ENCODE measurements at places on chromosomes 7 and 10.

DNA sequence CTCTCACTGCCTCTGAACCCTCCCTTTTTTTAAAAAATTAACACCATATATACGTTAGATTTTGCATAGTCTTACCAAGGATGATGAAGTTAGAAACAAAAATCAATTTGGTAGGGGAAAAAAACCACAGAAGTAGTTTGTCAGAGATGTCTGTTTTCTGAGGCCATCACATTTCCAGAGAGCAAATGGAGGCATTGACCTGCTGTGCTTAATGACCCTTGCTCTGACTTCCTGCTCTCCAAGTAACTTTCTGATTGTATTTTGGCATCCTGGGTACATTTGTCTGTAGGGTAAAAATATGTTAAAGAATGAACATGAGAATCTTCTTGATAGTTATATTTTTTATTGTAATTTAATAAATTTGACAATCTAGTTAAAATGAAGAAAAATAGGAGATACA lies 140.2 kb downstream of the LCOR start:
- no peak for DNase-seq

DNA sequence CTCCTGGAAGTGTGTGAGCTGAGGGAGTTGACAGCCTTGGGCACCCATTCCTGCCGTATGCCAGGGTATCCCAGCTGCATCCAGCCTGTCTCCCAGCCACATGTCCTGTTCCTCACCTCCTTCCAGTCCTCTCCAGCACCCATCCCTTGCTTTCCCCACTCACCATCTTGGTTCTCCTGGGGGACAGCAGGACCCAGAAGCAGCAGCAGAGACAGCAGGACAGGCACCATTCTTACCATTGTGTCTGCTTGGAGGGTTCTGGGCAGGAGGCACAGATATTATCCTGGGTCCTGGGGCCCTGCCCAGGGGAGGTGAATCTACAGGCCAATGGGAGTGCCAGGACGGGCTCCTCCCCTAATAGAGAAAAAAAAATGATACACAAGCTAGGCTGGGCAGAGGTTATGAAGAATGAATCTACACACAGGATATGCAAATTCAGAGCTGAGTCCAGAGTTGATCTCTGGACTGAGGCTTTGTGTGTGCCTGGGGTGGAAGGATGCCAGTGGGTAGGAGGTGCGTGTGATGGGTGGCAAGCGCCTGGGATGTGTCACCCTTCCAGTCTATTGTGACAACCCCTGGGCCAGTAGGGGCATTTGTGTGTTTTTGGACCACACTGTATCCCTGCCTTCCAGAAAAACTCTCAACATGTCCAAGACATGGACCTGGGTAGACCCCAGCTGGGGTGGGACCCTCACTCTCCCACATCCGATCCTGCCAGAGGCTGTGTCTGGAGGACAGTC lies at the start of gene AZGP1:
Gene AZGP1 (minus strand): TSS at position 250 of the 740 bp plus-strand sequence. CDS start 11 bp downstream, at position 239.
- no peak for DNase-seq

GRCh38 chr10:119211625-119212441 lies 4.5 kb downstream of the GRK5 start:
- DNase-seq: no peak

GRCh38 chr7:50640779-50641178 lies 75.6 kb upstream of the DDC start:
- no peak for DNase-seq

DNA sequence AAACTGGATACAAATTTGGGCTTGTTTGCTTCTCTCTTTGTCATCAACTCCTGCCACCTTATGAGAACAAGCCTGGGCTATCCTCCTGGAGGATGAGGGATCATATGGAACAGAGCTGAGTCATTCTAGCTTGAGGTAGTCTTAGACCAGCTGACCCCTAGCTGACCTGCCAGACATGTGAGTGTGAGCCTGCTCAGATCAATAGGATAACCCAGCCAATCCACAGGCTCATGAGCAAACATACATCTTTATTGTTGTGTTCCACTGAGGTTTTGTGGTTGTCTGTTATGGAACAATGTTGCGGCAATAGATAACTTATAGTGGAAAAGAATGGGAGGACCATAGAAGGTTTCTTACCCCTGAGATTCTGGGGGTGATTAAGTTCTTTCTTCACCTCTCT lies 54.5 kb upstream of the FAM180A start:
- no peak for DNase-seq

DNA sequence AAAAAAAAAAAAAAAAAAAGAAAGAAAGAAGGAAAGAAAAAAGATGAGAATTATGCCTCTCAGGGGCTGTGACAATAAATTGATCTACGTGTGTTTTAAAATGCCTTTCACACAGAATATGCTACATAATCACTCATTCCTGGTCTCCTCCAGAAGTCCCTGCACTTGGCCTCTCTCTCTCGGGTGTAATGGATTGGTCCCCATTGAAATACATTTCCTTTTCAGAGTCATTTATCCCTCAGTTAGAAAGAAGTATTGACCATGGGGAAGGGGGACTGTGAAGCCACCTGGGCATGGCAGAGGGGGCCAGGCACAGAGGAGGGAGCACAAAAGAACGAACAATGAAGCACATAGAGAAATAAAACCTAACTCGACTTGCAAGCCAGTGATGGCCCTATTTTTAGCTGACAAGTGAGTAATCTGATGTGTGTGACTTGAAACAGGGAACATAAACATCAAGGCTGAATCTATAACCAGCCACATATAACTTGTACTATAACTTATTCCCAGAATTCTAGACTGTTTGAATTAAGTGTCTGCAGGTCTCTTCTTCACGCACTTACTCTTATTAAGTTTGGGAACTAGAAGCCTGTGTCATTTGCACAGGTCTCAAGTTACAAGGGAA lies 490.8 kb downstream of the KCNMA1 start:
- DNase-seq: no peak

- no peak for DNase-seq
Measured at GRCh38 chr10:80500572-80501380, 36.9 kb upstream of the SH2D4B start.

- DNase-seq: no peak
Measured at GRCh38 chr10:1398626-1399410, 338.5 kb downstream of the ADARB2 start.

DNA sequence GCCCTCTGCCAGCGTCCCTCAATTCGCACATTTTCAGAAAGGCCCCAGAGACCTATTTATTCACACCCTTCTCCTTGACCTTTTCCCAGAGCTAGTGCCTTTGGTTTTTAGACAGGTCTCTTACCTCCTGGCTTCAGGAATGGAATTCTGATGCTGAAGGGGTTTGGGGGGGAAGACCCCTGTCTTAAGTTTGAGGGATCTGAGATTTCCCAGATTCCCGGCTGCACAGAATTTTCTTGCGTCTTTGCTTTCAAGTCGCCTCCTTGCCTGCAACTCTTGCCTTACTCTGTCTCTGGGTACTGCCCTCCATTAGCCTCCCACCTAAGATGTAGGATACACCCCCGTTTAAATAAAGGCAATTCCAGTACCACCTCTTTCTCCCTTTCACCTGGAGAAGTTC lies 1.9 kb downstream of the GATA3 start:
- DNase-seq: no peak

- DNase-seq: no peak
Measured at GRCh38 chr10:102524746-102525145, 21.0 kb downstream of the SUFU start.

DNA sequence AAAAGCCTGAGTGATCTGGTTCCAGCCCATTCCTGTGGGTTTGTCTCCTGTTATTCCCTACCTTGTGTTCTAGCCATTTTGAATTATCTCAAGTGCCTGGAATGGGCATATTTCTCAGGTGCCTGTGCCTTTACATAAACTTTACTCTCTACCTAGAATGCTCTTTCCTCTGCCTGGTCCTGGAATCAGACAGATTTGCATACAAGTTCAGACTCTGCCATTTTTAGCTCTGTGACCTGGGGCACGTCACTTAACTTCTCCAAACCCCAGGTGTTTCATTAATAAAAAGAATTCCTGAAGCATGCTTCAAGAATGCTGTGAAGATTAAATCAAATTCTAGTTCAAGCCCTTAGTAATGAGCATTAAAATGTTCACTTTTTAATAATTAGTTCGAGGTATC lies 7.8 kb downstream of the DCLRE1A start:
- DNase-seq: no peak

DNA sequence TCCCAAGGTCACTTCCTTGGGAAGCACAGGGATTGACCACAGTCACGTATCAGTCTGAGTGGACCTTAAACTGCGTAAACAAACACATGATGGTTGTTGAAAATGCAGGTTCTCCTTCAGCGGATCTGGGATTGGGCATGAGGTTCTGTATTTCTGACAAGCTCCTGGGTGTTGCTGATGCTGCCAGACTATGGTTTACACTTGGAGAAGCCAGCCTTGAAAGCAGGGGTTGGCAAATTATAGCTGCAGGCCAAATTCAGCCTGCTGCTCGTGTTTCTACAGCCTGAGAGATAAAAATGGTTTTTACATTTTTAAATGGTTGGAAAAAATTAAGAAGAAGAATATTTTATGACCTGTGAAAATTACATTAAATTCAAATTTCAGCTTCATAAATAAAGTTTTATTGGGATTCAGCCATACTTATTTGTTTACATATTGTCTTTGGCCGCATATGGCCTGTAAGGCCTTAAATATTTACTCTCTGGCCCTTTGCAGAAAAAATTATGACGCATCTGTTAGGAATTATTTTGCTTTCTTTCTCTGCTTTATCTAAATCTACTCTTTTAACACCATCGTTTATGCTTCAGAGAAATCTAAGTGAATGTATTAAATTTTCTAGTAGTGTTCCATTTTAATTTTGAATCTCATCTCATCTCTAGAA lies 109.6 kb downstream of the SH2D4B start:
- DNase-seq: no peak

DNA sequence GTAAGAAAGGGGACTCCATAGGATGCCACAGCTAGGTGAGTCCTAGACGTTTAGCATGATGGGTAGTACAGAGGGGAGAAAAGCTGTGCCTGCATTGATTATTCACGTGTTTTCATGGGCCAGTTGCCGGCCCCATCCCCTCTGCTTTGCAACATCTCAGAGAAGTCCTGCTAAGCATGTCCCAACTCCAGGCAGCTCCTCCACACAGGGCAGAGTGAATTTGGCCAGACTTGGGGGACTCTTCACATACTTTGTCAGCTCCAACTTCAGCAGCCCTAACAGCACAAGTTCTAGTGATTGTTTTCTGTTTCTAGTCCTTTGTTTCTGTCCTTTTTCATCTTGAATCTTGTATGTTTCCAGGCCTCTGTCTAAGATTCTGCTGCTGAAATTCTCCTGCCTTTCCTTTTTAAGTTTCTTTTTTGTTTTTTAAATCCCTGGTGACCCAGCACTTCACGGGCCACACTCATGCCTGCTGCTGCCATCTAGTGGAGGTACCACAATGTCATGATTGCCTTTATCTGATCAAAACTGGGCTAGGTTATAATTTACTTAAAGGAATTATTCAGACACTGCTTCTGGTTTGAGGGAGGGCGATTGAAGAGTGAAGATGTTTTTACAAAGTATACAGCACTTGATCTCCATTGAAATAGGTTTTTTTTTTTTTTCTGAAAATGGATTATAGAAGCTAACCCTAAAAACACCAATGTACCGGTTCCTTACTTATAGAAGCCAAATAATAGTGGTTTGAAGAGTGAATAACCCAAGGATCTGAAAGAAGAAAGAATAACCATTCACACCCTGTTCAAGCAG lies 276.9 kb downstream of the CSTF2T start:
- DNase-seq: peak; percentile 65

GRCh38 chr10:122957474-122957873 lies 3.4 kb upstream of the C10orf88 start:
- DNase-seq: no peak

DNA sequence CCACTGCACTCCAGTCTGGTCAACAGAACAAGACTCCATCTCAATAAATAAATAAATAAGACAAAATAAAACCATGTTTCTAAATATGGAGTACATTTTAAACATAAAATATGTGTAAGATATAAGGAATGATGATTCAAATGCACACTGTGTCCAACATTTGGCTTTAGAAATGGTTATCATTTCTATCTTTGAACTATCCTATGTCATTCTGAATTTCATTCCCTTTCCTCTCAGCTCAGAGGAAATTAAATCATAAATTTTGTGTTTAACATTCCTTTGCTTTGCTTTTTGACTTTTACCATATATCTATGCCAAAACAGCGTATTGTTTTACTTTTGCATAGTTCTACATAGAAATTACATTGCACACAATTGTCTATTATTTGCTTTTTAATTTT lies 130.9 kb downstream of the GNAT3 start:
- DNase-seq: no peak

DNA sequence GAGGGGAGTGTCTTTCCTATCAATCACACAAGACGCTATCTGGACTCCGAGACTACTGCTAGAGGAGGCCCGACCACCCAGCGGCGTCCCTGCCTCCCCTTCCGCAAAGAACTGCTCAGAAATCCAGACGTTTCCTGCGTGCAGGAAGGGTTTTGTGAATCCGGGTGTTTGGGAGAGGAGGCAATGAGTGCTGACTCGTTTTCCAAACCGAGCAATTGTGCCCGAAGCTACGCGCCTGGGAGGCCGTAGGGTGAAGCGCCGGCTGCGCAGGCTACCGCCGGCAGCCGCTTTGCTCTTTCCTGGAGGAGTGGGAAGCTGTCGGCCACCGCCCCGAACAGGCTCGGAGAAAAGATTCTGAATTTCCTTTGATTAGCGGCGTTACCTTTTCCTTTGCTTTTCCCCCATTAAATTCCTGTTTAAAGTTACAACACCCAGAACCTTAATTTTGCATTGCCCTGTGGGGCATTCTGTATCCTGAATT lies 5.3 kb downstream of the VAX1 start:
- DNase-seq: no peak

- peak; percentile 12 for DNase-seq
Measured at GRCh38 chr10:123847686-123848432, 43.7 kb downstream of the CPXM2 start.

DNA sequence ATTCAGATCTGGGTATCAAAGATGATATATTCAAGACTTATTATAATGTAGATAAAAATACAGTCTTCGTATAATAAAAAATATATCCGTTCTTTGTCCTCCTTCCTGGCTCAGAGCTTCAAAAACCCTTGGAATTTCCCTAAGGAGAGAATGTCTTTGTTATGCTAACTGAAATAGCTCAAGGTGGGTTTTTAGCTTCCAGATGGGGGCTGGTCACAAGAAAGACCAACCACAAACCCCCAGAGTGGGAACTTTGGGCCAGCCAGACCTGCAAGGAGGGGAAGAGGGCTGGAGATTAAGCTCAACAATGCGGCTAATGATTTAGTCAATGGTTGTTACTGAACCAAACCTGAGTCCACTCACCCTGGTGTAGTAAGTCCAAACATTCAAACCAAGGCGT lies 196.4 kb downstream of the SDHAF3 start:
- no peak for DNase-seq

- DNase-seq: no peak
Measured at GRCh38 chr7:155203059-155203881, 94.4 kb upstream of the INSIG1 start.

- no peak for DNase-seq
Measured at GRCh38 chr10:72106896-72107295, 18.5 kb upstream of the SPOCK2 start.

GRCh38 chr10:44779511-44779910 lies 131.6 kb upstream of the TMEM72 start:
- no peak for DNase-seq

GRCh38 chr7:84328571-84328970 lies 134.0 kb upstream of the SEMA3A start:
- no peak for DNase-seq

GRCh38 chr7:142231716-142232115 lies 26.1 kb downstream of the PRSS58 start:
- DNase-seq: no peak

Data from AG08396 (cell line).